SK-N-SH treated with all-trans-retinoic acid at 6 μM for 48 hours (cell line): ENCODE measurements at places on chromosomes 12 and 14.

DNA sequence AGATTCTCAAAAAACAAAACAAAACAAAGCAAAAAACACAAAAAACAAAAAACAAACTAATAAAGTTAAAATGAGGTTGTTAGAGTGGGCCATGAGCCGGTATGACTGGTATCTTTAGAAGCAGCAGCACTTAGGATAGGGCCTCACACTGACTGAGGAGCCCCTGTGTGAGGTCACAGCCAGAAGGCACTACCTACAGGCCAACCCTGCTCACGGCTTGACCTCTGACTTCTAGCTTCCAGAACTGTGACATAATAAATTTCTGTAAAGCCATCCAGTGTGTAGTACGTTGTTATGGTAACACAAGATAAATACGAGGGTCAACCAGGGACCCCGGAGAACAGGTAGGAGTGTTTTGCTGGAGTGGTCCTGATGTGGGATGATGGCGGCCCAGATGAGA, 629.6 kb downstream of the VRK1 start:
- ATAC-seq = no peak

DNA sequence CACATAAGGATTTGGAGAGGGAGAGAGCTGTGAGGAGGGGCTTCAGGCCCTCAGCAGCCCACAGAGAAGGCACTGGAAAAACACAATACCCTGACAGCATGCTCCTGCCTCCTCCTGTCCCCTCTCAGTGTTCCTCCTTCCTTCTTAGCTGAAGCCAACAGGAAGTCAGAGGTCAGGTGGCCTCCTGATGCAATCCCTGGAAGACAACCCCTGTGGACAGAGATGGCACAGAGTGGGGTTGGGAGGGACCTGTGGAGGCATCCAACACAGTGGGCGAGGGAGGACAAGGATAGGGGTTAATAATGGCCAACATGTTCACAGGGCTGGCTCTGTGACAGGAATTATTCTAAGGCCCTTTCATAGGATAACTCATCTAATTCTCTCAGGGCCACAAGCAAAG, 15.4 kb upstream of the IFI27L2 start:
- no peak for ATAC-seq

GRCh38 chr12:103901518-103902173, 28.6 kb upstream of the HSP90B1 start:
- ATAC-seq = no peak

- ATAC-seq = no peak
These were observed 31.0 kb downstream of the ARF6 start for GRCh38 chr14:49923881-49924280.

DNA sequence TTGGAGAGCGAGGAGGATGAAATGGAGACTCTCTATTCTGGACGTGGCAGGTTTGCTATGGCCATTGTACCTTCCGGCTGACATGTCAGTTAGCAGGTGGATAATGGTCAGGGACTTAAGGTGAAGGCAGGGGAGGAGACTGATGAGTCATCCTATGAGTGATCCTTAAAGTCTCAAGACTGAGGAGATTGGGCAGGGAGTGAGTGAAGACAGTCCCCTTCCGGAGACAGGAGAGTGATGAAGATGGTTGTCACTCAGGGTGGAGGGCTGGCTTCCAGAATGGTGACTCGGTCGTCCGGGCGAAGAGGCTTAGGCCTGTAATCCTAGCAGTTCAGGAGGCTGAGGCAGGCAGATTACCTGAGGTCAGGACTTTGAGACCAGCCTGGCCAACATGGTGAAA, 49.8 kb upstream of the CCDC63 start:
- no peak for ATAC-seq

DNA sequence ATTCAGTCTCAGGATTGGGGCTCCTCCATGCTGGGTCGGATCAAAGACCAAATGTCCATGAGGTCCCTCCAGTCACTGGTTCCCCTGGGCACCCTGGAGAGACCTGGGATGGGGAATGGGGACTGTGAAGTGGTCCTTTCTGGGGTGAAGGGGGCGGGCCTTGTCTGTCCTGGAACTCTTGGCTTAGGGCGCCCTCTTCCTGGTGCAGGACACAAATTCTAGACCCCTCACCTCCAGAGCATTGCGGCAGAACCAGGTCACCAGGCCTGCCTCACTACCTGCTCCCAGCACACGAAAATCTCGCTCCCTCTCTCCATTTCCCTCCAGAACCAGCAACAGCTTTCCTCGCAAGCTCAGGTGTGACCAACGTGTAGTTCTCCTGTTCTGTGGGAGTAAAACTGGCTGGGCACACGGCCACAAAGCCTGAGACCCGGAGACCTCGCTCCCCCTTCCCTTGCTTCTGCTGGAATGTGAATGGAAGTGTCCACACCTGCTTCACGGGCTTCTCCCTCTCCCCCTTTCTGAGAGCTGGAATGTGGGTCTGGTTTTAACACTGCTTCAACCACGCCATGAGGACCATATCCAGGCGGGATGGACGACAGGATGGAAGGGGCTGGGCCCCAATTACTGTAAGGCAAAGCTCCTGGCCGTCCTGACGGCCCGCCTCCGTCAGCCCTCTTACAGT, 112.7 kb downstream of the SCARB1 start:
- peak; percentile 37 for ATAC-seq

- no peak for ATAC-seq
These were observed 218.3 kb downstream of the TTC6 start for GRCh38 chr14:37813732-37814131.

- peak; percentile 25 for ATAC-seq
These were observed at the start of gene C14orf93 for GRCh38 chr14:23009939-23010726. Gene C14orf93 (minus strand): TSS chr14:23010143. CDS start chr14:22999023, 11,120 bp downstream.

- ATAC-seq = no peak
These were observed 114.3 kb downstream of the TSPAN9 start for GRCh38 chr12:3191450-3191849.

DNA sequence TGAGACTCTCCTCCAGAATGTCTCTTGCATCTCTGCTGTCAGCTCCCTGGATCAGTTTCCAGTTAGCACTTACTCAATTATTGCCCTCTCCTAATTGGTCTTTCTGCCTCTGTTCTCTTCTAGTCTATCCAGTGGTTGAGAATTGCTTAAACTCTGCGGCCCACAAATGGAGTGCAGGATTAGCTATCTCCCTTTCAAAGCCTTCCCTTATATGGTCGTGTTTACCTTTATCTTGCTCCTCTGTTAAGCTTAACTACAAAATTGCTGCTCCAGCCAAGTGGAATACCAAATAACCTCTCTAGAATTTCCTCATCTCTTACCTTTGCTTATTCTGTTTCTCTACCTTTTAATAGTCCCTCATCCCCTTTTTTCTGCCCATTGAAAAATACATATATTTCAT, 132.7 kb downstream of the NRXN3 start:
- ATAC-seq = no peak

- peak; percentile 71 for ATAC-seq
These were observed 275.0 kb upstream of the G2E3 start for GRCh38 chr14:30283822-30284446.

DNA sequence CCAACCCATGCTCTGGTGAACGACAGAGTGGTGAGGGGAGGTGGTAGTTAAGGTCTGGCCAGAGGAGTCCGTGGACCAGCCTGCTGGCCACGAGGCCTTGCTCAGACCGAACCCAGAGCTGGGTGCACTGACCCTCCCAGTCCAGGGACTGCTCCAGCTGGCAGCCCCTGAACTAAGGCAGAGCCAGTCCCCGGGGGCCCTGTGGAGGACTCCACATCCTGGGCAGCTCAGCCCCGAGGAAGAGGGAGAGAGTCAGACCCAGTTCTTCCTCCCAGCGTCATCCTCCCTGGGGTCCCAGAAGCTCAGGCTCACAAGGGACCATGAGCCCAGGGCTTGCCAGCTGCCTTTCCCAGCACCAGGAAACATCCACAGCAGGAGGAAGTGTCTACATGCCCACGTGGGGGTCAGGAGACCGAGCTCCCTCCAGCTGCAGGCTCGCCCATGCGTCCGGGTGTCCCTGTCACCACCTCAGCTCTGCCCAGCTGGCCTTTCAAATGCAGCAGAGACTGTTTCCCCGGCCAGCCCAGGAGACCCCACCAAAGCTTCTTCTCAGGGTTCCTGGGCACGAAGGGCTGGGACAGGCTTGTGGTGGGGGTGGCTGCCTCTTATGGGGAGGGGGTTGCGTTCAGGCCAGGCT, 194.4 kb downstream of the KIF26A start:
- no peak for ATAC-seq

- ATAC-seq = peak; percentile 77
These were observed 44.0 kb upstream of the FRMD6 start for GRCh38 chr14:51607711-51608110.

- ATAC-seq = no peak
These were observed 17.8 kb downstream of the AACS start for GRCh38 chr12:125083072-125083471.

DNA sequence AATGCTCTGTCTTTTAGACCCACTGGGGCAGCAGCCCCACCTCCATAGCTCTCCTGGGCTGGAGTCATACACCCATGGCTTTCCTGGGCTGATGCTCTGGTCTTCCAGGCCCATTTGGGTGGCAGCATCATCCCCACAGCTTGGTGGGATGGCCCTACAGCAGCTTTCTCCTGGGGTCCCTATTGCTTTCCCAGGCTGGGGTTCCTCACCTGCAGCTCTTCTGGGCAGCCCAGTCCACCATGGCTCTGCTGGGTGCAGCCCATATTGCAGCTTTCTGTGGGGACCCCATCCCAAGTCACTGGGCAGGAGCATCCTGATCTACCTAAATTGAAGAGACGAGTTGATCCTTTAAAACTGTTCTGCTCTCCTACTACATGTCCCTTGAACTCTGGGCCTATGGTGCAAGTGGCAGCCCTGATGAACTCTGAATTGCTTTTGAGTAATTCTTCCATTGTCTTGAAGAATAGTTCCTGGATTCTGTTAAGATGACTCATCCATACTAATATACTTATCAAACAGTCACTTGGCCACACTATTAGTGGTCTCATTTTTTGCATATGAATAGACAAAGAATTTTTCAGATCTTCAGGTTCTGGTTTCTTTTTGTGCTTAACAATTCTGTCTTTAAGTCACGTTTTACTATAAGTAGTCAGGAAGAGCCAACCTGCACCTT, 390.1 kb downstream of the DPF3 start:
- no peak for ATAC-seq

DNA sequence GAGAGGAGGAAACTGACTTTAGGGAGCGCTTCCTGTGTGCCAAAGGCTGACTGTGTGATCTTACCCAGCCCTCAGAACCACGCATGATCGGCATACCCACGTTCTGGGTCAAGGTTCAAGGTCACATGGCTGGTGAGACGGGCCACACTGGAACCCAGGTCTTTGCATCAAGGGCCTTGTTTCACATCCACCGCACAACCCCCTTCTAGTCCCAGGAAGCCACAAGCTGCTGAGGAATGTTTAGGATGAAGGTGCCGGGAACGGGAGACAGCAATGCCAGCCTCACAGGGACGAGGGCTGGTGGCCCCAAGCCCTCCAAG, 50.7 kb downstream of the TESC start:
- no peak for ATAC-seq

GRCh38 chr12:82329508-82329907, 28.7 kb downstream of the CCDC59 start:
- peak; percentile 35; the same call in 1 of the 3 replicates for ATAC-seq

DNA sequence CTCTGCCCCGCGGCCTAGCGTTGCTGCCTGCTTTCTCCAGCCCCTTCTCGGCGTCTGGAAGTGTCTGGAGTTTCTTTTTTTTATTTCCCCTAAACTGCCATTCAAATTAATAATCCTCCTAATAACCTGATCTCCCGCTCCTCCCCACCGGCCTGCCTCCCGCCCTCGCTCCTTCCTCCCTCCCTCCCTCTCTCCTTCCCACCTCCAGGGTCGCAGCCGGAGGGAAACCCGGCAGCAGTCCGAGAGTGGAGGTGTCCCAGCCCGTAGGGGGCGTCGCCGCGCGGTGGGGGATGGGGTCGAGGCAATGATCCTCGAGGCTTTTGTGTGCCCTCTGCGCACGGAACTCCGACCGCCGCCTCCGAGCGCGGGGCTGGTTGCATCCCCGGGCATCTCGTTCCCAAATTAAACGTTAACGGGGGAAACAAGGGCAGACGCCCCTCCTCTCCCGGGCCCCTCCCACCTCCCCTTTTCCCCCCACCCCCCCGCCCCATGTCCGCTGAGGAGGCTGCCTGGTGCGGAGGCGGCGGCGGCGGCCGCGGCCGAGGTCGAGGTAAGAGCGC, 1.0 kb upstream of the SOCS2 start:
- ATAC-seq = peak; percentile 31

DNA sequence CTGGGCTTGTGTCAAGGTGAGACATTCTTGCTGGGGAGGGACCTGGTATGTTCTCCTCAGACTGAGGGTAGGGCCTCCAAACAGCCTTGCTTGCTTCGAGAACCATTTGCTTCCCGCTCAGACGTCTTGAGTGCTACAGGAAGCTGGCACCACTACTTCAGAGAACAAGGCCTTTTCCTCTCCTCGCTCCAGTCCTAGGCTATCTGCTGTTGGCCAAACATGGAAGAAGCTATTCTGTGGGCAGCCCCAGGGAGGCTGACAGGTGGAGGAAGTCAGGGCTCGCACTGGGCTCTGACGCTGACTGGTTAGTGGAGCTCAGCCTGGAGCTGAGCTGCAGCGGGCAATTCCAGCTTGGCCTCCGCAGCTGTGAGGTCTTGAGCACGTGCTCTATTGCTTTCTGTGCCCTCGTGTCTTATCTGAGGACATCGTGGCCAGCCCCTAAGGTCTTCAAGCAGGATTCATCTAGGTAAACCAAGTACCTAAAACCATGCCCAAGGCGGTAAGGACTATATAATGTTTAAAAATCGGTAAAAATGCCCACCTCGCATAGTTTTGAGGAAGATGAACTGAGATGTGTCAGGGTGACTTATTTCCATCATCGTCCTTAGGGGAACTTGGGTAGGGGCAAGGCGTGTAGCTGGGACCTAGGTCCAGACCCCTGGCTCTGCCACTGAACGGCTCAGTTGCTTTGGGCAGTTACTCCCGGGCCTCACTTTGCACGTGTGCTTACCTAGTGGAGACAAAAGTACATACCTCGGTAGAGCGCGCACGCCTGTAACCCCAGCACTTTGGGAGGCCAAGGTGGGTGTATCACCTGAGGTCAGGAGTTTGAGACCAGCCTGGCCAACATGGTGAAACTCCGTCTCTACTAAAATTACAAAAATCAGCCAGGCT, 4.3 kb downstream of the GAPDH start:
- no peak for ATAC-seq

DNA sequence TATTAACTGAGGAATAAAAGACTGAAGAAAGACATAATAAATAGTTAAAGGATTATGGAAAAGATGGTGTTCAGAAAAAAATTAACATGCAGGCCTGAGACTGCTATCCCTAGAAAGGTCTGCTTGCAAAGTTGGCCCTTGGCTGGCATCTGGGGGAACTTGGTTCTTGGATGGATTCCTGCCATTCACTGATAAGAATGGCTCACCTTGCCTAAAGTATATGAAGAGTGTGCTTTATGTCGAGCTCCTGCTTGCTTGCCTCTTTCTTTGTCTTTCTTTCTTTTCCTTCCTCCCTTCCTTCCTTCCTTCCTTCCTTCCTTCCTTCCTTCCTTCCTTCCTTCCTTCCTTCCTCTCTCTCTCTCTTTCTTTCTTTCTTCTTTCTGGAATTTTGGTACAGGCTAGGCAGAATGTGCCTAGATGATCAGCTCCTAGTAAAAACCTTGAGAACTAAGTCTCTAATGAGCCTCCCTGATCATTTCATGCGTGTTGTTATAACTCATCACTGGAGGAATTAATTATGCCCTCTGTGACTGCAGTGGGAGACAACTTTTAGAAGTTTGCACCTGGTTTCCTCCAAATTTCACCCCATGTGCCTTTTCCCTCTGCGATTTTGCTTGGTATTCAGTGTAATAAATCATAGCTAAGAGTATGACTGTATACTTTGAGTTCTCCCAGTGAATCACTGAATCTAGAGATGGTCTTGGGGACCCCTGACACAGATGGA, 44.7 kb downstream of the IFT81 start:
- no peak for ATAC-seq

- ATAC-seq = no peak
These were observed 64.3 kb downstream of the APOBEC1 start for GRCh38 chr12:7601406-7601805.
